ENCODE measurements at places on chromosomes 1 and 21.

DNA sequence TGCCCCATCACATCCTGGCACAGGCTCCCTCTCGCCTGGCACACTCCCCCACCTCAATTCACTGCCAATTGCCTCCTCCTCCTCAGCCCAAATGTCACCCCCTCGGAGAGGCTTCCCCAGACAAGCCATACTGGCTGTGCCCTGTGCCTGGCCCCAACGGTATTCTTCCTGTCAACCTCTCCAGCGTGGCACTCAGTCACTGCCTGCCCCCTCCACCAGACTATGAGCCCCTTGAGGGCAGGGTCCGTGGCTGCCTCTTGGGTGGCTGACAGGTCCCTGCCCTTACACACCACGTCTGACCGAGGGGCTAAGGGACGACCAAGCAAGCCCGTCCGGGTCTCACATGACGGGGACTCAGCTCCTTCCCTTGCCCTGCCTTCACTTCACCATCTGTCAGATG lies 74.9 kb downstream of the MRPL37 start:
- DNase-seq: no peak

- DNase-seq: no peak
Observed at GRCh38 chr1:114253900-114254299, 100.2 kb upstream of the SYT6 start.

GRCh38 chr1:73813716-73814115 lies 384.3 kb downstream of the LRRIQ3 start:
- no peak for DNase-seq

- no peak for DNase-seq
Observed at GRCh38 chr21:34524646-34525601, 12.9 kb upstream of the KCNE1 start.

DNA sequence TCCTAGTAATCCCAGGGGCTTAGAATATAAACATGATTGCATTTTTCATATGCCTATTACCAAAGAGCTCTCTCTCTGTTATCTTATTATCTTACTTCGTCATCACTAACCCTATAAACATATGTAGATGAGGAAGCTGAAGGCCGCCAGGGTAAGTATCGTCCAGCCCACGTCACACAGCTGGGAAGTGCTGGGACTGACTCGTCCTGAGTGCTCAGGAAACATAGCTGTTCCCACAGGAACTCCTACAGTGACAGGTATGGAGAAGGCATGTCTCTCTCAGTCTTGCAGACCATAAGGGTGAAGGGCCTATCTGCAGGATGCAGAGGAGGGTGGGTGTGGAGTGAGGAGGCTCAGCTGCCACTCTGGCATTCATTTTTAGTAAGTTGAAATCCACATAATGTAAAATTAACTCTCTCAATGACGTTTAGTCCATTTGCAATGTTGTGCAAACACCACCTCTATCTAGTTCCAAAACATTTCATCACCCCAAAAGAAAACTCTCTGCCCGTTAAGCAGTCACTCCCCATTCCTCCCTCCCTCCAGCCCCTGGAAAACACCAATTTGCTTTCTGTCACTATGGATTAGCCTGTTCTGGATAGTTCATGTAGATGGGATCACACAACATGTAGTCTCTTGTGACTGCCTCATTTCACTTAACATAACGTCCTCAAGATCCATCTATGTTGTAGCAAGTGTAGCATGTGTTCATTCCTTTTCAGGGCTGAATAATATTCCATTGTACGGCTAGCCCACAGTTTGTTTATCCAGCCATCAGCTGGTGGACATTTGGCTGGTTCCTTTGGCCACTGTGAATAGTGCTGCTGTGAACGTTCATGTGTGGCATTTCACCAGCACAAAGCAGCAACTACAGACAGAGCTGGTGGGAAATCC lies 68.3 kb downstream of the TCP10L start:
- no peak for DNase-seq

DNA sequence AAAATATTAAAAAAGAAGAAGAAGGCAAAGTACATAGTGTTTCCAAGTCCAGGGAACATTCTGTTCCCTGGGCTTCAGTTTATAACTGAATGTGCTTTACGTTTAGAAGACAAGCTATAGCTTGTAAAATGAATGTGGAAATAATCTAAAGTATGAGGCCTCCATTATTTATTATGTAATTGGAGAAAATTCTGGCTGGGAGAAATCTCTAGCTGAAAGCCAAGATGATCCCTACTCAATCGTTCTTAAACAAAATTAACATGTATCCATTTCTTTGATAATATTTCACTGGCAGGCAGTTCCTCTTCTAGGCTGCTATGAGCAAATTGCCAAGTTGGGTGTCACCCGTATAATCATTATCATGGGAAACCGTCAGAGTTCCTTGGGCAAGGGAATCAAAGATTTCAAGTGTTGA lies 52.2 kb upstream of the ETS2 start:
- DNase-seq: no peak

DNA sequence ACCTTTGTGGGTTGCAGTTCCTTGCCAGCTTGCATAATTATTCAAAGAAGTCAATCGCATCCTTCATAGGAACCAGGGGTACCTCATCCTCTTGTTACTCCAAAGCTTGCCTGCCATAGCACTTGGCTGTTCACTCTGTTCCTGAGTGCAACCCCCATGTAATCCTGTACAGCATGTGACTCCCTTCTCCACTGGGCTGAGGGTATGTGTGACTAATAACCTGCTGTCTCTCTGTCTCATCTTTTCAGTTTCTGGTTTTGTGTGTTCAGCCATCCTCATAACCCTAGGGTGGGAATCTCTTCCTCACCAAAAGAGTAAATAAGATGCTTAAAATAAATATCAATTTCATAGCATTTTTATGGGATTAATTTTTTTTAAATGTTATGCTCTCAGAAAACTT lies 351.9 kb downstream of the S1PR1 start:
- DNase-seq: no peak

DNA sequence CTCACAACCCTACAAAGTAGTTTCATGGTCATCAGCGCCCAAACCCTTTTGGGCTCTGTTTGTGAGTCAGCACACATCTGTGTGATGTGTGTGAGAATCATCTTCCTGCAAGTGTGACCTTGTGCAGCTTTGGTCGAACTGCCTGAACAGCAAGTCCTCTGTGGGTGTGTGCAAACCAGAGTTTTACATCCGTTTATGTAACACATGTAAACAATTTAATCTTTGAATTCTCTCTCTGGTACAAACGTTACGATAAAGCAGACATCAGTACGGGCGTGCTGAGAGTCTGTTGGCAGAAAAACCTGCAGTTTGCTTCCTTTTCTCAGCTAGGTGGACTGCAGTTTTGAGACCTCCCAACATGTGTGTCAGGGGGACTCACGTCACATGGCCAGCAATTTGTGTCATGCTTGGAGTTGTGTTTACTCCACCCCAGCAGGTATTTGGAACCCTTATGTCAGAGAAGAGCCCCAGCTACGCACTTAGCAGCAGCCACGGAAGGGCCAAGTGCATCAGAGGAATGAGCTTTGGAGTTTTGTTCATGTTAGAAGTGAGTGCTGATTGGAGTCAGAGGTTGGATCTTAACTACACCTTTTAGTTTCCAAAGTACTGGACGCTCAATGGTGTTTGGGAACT lies 230.8 kb downstream of the PAPPA2 start:
- DNase-seq: no peak

DNA sequence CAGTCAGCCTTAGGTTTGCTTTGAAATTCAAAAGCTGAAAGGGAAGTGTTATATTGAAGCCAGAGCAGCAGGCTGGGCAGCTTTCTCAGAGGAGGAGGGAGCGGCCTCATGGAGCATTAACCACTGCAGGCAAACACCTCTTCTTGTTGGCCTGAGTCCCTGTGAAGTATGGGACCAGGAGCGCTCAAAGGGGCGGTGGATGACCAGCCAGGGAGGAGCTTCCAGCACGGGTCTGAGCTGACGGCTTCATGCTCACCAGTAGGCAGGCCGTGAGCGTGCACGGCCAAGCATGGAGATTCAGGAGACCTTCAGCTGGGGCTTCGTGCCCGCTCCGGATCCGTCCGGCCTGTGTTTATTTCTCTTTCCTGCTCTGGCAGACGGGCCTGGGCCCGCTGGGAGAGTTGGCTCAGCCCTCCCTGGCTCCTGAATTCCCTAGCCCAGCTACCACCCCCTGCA lies 245.2 kb downstream of the TRABD2B start:
- DNase-seq: no peak

DNA sequence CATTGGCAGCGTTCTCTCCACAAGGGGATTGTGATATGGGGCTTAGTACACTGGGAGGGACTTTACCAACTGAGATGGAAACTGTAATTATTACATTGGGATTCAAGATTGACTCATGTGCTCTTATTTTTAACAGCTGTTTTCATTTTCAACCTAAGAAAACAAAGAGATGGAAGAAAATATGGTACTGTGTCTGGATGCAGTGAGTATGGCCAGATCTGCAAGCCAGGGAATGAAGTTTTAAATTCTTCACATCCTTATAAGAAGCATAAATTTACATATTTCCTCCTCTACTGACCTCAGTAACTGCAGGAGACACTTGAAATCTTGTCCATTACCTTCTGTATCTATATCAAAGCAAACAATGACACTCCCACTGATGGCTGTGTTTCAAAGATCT lies 81.5 kb upstream of the EDEM3 start:
- no peak for DNase-seq

DNA sequence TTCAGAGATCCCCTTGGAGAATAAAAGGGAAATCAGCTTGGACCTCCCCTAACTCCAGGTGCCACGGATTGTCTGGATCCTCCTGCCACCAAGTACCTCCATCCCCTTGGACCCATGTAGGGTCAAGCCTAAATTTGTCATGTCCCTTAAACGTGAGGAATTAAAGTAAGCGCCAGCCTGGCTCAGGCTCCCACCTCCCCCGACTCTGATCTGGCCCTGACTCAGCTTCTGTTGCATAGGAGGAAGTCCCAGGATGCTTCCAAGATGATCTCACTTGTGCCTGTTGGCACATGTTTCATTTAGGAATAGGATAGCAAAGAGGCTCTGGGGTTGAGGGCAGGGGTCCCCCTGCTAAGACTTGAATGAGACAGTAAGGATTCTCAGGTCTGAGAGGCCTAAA lies 231.9 kb upstream of the JUN start:
- DNase-seq: no peak

DNA sequence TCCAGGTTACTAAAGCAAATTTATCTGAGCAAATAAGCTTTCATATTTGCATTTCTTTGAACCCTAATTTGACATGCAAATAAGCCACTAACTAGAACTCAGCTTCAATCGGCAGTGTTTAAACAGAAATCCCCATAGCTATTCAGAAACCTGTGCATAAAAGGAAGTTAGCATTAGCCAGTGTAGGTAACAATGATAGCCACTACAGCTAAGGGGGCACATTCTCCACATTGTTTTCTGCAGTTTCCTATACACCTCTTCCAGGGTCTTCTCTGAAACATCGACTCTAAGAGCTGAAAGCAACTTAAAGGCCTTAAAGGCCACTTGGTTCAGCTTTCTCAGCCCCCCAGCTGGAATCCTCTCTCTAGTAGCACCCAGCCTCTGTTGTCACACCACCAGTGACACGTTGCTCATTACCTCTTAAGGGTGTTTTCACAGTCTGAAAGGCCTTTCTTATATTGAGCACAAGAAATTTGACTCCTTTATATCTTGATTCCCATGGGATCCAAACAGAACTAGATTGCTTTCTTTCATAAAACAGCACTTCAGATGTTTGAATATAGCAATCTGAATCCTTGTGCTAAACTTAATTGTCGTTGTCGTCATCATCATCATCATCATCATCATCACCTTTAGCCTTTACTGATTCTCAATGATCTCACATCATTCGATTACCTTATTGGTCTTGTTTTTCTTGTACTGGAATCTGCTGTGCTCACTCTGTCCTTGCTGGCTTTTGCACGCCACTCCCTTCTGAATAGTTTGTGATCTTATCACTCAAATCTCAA lies 93.9 kb upstream of the DAB1 start:
- no peak for DNase-seq

DNA sequence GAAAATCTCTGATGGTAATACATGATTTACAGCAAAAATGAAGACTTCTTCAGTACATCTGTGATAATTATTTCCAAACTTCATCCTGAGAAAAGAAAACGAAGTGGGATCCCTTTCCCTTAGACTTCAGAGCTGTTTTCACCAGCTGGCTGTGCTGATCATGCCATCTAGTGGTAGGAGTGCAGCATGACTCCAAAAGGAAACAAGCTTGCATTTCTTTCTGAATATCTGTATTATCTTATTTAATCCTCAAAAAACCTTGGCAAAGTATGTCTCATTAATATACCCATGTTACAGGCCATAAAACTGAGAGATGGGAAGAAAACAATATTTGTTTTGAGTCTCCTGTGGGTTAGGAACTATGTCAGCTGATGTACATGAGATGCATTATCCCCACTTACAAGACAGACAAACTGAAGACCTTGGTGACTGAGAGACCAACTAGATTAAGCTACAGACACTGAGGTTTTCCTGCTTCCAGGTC lies 9.8 kb upstream of the GJA8 start:
- DNase-seq: no peak

- no peak for DNase-seq
Observed at GRCh38 chr1:236407059-236407458, 13.0 kb downstream of the EDARADD start.

DNA sequence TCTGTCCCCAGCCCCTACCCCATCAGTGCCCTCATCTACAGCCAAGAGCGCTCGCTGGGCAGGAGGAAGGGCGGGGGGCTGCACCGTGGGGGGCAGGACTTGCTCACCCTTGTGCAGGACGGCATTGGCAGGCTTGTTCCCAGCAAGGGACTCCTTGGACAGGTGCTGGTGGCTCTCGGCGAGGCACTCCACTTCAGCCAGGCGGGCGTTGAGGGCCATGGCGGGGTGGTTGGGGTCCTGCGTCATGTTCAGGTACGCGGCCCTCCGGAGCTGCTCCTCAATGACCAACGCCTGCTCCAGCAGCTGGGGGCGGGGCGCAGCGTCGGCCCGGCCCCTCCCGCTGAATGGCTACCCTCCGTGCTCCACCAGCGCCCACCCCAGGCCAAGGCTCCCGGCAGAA lies 64.0 kb downstream of the KCNAB2 start:
- DNase-seq: no peak

DNA sequence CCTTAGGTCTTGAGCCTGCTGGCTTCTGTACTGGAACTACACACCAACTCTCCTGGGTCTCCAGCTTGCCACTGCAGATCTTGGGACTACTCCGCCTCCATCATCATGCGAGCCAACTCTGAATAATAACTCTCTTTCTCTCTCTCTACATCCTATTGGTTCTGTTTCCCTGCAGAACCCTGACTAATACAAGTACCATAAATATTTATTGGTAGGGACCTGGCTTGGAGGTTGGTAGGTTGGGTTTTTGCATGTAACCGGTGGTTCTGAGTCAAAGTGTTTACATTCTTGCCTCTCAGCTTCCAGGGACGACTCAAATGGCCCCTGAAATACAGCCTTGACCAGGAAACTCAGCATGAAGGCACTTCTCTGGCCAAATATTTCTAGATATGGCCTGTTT lies 110.4 kb downstream of the KCND3 start:
- DNase-seq: no peak

DNA sequence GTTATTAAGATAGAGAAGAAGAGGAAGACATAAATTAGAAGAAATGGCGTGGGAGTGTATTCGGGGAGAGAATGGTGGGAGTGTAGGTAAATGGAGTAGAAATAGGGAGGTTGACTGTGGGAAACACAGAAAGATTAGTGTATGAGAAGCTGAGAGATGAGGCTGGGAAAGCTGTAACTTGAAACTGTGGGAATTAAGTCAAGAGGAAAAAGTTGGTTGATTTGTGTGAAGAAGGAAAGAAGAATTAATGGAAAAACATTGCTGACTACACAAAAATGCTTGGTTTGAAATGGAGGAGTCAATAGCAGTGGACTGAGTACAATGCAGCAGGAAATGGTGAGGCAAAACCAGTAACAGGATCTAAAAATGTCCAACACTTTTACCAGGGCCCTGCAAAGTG lies 448.3 kb downstream of the PTPRC start:
- no peak for DNase-seq

All from stimulated activated CD8-positive, alpha-beta memory T cell treated with anti-CD3 and anti-CD28 coated beads, Interleukin-4, amount 100 ng/mL, for 1 hour (primary cell).